HuH-7 (cell line): ENCODE measurements at places on chromosomes 1 and 21.

- DNase-seq: peak; percentile 18
Observed at GRCh38 chr1:224736619-224737352, 120.7 kb downstream of the CNIH3 start.

GRCh38 chr1:69511426-69512192 lies 56.1 kb upstream of the LRRC7 start:
- no peak for DNase-seq

DNA sequence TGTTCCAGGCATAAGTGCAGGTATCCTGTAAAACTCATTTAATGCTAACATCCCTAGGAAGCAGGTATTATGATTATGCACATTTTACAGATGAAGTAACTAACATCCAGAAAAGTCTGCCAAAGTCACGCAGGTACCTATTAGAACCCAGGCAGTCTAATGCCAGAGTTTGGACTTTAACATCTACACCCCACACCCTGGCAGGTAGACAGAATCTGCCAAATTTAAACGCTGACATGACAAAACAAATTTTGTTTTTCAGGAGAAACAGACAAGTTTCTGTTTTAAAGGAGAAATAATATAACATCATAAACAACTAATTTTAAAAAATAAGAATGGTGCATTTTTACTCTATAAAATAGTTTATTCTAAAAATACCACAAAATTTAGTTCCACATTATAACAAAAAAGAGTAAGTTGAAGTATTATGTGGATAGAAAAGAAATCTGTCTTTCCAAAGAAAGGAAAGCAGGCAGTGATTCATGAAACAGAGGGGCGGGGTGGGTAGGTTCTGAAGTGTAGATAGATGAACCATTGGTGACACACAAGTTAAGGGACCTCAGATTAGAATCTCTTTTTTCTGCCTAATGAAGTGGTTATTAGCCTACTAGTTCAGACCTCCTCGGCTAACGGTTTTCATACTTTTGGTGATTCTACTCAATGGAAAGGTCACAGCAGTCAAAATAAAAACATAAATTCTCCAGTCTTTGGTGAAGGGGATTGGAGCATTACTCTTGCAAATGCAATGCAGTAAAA lies 1.7 kb downstream of the ASPM start:
- no peak for DNase-seq

GRCh38 chr1:4676253-4676652 lies 21.8 kb downstream of the AJAP1 start:
- no peak for DNase-seq

- no peak for DNase-seq
Observed at GRCh38 chr1:67942274-67942673, 108.2 kb downstream of the DIRAS3 start.

GRCh38 chr1:233679591-233680373 lies 65.9 kb downstream of the KCNK1 start:
- DNase-seq: no peak

DNA sequence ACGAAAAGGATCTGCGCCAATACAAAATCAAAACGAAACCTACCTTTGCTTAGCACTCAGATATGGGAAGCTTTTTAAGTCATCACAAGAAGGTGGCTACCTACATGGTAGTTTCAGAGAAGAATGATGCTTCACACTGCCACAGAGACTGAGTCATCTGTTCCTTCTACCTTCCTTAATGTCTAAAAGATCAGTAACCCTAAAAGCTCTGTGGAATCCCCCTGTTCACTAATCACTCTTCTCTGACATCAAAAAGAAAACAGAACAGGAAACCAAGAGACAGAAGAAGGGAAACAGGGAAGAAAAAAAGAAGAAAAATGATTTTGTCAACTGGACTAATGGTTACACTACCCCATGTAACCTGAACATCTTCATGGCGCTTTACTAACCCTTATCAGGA lies 177.2 kb downstream of the SMYD3 start:
- no peak for DNase-seq

DNA sequence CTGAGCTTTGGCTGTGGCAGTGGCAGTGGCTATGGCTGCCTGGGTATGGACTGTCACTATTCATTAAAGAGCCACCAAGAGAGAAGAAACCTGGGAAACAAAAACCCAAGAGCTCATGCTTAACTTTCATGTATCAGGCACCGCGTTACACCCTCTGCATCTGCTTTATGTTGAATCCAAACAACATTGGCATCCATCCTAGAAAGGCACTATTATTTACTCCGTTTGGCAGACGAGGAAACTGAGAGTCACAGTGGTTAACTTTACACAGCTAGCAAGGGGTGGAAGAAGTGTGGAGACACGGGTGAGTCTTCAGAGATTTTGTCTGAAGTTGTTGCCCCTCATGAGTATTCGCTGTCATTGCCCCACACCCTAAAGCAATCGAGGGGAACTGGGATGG lies 63.8 kb downstream of the PLXNA2 start:
- no peak for DNase-seq

GRCh38 chr1:192272732-192273131 lies 44.1 kb upstream of the RGS21 start:
- no peak for DNase-seq

GRCh38 chr1:161195171-161195570 lies 3.7 kb downstream of the ADAMTS4 start:
- DNase-seq: no peak

DNA sequence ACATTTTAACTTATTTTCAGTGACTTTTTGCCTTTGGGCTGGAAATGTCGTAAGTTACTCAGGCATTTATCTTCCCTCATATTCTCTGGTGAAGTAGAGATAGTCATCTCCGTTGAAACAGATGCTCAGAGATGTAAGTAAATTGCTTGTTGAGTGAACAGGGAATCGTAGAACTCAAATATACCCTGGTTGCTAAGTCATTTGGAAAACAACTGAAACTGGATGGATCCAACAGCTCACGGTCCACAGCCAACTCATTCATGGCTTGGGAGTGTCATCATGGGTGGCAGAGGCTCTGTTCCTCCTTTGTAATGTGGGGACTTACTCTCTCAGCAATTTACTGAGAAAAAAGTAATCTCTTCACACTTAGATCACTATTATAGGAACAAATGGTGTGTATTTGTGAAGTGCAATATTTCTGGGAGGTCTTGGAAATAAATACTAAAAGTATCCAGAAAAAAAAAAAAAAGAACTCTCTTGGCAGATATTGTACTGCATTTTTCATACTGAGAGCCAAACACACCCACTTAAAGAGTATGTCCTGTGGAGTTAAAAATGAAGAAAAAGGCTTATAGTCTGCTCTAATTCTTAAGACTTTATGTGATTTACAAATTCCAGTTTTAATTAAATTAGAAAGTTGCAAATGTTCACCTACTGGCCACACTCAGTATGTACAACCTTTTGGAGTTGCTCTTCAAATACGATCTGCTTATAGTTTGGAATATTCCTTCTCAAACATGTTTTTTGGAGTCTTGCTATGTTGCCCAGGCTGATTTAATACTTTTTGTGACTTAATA lies 107.4 kb downstream of the LEPR start:
- DNase-seq: no peak

DNA sequence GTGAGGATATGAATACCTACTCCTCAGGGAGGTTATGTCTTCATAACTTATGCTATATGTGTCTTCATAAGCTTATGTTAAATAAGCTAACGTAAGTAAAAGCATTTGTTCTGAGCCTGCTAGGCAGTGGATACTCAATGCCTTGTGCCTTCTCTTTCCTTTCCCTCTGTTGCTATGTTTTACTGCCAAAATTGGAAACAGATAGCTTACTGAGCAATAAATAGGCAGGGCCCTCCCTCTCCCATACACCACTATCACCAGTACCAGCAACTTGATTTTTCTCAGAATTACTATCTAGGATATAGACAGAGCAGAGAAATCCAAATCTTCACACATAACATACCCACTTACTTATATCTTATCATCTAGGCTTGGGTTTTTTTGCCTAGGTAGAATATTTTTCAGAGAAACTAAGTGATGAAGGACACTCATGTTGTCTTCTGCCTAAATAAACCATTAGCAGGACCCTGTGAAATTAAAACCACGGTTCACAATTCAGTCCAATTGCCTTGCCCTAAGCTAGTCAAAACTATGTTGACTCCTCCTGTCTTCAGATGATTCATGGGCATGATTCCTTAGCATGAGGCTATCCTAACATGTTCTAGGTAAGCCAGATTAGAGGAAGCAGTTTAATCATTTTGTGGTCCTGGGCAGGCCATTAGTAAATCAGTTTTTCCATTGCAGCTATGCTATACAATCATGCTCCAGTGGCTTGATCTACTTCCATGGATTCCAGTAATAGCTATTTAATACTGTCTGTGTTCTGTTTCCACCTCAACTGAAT lies 15.9 kb upstream of the LRRC8C start:
- no peak for DNase-seq

DNA sequence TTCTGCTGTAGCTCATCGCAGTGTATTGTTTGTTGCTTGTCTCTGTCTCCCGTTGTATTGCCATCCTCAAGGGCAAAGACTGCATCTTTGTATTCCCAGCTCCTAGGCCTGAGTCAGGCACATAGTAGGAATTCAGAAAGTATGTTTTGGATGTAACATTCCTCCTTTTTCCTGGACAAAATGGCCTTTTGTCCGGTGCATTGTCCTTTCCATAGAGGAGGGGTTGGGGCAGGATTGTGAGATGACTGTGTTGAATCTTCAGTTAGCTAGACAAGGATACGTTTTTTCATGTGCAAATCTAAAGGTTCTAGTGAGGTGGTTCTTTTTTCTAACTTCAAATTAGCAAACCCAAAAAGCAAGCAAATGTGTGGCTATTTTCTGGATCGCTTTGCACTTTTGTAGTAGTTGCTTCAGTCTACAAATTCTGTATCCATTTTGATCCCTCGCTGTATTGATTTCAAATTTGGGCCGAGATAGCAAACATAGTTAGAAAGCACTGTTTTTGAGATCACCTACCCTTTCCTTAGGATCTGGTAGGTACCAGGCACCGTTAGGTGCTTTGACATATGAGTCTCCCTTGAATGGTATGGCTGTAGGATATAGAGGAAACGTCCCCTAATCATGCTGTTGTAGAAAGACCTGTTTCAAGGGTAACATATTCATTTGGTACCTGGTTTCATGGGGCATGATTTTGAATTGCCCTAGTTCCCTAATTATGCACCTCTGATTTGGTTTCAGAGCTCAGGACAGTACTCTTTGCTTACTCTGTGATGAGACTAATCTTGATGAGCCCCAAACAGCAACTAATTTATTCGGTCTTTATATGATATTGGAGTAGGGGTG lies 1.2 kb downstream of the PPP1R8 start:
- no peak for DNase-seq

DNA sequence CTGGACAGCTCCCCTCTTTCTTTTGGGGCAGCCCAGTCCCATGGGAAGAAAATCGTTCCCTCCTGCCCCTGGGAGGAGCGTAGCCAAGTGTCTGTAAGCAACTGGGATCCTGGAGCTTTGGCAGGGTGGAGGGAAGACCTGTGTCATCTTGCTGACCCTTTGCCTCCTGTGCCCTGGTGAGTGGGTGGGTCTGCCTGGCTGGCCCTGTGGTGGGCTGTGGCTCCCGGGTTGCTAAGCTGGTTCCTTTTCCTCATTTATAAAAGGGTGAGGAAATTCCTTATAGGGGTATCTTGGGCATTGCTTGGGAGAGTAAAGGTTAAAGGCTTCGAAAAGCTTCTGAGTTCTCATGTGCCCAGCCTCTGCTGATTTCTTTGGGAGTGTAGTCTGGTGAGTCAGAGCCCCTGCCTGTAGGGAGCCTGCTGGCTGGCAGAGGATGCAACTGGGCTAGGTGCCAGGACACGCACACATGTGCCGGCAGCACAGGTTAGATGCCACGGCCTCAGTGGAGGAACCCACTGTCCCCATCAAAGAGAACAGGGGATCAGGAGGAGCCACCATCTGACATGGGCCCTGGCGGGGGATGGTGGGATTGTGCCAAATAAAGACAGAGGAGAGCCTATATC lies 85.2 kb downstream of the ARHGEF10L start:
- no peak for DNase-seq

GRCh38 chr21:39673736-39674135 lies 61.0 kb downstream of the B3GALT5 start:
- no peak for DNase-seq

GRCh38 chr1:10257851-10258250 lies 47.5 kb downstream of the KIF1B start:
- peak; percentile 35 for DNase-seq

GRCh38 chr21:25563361-25564116 lies 43.7 kb downstream of the MRPL39 start:
- no peak for DNase-seq

DNA sequence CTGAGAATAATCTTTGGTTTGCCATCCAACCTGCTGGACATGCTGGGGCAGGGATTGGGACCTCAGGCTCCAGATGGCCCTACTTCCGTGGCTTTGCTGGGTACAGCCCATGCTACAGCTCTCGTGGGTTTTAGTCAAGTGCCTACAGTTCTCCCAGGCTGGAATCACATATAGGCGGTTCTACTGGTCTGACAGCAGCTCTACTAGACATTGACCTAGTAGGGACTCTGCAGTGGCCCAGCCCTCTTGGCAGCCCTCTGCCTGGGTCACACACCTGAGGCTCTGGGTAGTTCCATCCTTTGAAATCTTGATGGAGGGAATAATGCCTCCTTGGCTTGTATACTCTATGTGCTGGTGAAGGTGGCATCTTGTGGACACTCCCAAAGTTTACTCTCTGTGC lies 72.2 kb downstream of the PGM1 start:
- no peak for DNase-seq

DNA sequence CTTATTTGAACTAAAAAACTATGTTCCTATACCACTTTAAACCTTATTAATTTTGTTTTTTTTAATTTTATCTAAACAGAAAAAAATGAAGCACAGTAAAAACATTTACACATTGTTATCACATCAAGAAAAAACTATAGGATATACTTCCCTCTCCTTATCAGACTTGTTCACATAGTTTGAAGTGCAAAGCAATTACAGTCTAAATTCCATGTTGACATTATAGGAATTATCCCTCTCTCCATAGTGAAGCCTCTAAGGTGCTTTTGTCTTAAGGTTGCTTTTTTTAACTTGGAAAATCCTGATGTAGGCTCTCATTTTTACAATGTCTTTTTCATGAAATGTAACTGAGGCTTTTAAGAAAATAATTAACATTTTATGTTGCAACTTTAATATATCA lies 85.8 kb downstream of the RGS21 start:
- no peak for DNase-seq

- DNase-seq: no peak
Observed at GRCh38 chr1:212007178-212007577, 28.2 kb downstream of the INTS7 start.

DNA sequence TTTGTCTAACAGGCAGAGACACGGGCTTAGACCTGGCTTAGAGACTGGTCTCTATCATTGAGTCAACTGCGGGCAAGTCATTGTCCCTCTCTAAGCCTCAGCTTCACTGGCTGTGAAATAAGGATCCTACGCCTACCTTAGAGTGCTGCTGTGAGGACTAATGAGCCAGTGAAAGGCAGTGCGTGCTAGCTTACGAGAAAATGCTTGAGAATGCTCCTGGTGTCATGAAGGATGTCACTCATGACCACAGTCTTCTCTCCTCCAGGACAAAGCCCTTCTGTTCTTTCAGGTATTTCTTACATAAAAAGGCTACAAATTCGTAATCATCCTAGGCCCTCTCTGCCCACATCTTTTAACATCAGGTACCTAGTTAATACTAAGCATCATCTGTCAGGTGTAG lies 16.5 kb upstream of the A3GALT2 start:
- no peak for DNase-seq

- peak; percentile 94 for DNase-seq
Observed at GRCh38 chr1:178093494-178093950, 382 bp upstream of the RASAL2 start.
